ENCODE measurements at places on chromosomes 6 and 20.

- DNase-seq, result no peak
These were observed 76.1 kb downstream of the RNF182 start for GRCh38 chr6:14000901-14001300.

DNA sequence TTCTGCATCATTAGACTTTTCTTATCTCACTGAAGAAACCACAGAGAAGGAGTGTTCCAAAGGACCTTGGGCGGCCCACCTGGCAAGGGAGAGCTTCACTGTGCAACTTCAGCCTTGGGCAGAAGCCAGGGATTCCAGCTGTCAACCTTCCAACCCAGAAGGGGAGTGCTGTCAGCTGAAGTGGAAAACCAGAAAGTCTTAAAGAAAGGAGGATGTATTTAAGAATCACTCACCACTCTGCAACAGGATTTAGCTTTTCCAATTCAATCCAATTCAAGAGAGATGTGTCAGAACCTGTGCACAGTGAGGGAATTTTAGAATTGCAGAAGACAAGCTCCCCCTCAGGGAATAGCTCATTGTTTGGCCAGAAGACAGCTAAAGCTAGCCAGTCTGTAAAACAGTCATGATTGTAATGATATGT is 553.7 kb downstream of the CD83 start:
- no peak for DNase-seq

- DNase-seq, result no peak
These were observed 42.1 kb downstream of the PLCB4 start for GRCh38 chr20:9110916-9111432.

DNA sequence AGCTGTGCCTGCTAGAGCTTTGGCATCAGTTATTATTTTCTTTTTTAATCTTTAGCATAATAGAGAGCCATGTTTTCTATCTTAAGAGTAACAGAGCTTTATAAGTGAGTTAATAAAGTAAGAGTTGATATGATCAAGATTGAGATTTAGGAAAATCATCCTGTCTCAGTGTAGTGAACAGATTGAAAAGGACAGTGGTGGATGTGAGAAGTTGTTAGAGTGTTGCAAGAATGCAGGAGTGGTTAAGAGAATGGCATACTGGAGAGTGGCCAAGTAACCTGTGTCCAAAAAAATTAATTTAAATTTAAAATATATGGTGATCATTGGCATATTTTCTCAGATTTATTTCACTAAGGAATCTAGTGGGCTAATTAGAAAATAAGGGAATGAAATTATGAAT is 629.3 kb downstream of the GRIK2 start:
- no peak for DNase-seq

DNA sequence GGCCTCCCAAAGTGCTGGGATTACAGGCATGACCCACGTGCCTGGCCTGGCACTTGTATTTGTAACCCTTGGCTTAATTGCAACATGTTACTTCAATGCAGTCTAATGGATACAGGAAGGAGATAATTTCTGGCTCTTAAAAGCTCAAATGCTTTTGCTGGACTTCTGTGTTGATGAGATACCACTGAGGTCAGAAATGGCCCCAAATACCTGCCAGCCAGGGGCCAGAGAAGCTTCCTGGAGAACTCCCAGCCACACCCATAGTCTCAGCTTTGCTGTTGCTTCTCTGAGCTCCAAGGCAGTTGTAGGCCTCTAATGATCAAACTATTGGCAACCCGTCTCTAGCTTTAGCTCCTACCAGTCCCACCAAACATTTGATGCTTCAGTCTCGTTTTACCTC is 14.2 kb upstream of the ZNFX1 start:
- no peak for DNase-seq

DNA sequence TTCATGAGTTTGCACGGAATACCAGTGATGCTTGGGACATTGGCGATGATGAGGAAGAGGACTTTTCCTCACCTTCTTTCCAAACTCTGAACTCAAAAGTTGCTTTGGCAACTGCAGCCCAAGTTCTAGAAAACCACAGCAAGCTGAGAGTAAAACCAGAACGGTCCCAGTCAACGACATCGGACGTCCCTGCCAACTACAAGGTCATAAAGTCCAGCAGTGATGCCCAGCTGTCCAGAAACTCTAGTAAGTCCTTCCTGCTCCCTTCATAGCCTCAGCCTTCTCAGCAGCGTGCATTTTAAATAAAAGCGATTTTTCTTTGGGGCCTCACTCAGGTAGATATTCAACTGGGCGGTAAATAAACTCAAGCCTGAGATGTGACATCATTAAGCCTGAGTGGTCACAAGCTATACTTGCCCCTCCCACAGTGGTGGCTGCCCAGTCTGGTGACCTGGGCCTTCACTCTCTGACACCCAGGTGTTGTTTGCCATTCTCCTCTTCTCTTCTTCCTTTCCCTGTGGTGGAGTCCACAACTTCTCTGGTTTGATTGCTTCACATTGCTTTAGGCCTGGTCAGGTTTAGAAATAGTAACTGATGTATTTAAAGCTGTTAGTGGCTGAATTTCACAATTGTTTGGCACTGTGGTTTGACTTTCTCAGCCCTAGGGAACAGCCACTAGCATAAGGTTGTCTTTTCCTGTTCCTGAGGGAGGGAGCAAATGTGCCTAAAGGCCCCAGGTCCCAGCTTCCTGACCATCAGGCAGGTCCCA is 21.6 kb upstream of the TMEM217 start:
- no peak for DNase-seq

DNA sequence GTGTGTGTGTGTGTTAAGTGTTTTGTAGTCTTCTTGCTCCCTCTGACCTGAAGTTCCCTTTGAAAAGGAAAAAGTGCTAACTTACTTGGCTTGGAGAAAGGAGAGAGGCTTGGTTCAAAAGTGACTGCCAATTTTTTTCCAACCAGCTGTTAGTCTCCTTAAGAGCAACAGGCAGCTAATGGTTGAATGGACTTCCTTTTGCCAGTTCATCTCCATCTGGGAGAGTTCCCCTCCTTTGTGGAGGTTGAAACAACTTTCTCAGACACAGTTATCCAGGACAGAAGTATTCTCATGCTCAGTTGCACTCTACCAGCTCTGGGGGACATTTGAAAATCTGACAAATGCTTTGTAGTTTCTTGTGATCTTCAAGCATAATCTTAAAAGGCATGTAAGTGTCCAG is 4.5 kb downstream of the RIPOR2 start:
- DNase-seq, result no peak

DNA sequence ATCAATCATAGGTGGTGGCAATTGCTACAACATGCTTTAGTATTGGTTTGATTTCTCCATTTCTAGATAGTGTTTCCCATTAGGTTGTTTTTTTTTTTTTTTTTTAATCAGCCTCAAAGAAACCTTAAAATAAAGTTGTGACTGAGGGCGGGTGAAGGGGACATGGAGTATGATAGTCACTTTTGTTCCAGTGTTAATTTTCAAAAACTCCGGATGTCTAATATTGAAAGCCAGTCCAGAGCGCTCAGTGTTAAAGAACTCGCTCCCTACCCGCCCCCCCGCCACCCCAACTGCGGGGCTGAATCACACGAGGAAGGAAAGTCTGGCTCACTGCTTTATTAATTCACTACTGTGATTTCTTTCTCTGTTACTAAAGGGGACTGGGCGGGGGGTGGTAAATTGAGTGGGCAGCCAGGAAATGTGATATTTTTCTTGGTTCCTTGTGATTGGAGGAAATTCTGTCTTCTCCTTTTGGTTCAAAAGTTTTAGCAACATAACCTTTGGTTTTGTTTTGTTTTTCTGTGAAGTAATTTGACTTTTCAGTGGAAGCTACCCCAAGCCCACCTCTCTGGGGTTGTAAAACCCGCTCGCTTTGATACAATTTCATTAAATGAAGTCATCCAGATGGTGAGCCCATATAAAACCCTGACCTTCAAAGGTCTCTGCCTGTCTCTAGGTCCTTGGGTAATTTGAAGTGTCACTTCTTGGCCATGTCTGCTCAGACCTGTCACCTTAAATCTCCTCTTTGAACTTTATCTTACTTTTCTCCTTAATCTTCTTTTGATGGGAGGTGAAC is 38.0 kb downstream of the TNFAIP3 start:
- DNase-seq, result peak; percentile 83

DNA sequence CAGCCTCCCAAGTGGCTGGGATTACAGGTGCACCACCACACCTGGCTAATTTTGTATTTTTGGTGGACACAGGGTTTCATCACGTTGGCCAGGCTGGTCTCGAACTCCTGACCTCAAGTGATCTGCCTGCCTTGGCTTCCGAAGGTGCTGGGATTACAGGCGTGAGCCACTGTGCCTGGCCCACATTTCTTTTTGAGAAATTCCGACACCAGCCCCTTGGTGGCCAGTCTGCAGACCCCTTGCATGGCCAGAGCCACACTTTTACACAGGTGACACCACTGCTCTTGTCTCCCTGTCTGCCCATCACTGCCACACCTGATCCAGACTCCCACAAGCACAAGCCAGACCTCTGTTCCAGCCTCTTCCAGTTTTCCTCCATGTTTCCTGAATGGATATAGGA is 33.0 kb downstream of the SRSF3 start:
- DNase-seq, result no peak

DNA sequence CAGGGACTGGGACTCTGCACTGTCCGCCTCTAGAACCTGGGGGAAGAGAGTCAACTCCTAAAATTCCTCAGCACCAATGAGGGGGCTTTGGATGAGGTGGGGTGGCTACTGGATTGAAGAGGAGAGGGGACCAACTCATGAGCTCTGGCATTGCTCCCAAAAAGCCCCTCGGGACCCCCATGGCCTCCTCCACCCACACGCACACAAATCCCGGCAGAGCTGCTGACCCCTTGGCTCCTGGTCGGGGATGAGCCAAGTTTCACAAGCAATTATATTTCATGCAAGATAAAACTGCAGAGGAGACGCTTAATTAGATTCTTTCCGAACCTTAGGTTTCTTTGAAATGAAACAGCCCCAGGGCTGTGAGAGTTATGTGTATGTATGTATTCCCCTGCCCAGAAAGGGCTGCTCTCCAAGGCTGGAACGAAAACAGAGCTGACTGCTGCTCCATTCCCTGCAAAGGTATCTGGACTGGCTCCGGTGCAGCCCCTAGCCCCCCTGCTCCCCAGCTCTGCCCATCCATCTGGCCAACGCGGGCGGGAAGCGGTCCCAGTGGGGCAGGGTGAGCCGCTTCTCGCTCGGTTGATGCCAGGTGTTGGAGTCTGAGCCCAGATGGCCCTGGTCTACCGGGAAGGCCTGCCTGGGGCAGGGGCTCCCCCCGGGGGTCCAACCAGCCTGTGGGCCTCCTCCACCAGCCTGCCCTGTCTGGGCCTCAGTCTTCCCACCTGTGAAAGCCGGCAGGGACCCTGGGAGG is 46.8 kb upstream of the STX16 start:
- no peak for DNase-seq

- DNase-seq, result no peak
These were observed 69.3 kb upstream of the FYN start for GRCh38 chr6:111942561-111942960.

DNA sequence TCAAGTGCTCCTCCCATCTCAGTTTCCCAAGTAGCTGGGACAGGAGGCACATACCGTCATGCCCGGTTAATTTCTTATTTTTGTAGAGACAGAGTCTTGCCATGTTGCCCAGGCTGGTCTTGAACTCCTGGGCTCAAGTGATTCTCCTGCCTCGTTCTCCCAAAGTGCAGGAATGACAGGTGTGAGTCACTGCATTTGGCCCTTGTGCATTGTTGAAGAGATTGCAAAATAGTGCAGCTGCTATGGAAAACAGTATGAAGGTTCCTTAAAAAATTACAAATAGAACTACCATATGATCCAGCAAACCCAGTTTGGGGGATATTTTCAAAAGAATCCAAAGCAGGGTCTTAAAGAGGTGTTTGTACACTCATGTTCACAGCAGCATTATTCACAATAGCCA is 69.1 kb downstream of the GJA10 start:
- DNase-seq, result no peak

DNA sequence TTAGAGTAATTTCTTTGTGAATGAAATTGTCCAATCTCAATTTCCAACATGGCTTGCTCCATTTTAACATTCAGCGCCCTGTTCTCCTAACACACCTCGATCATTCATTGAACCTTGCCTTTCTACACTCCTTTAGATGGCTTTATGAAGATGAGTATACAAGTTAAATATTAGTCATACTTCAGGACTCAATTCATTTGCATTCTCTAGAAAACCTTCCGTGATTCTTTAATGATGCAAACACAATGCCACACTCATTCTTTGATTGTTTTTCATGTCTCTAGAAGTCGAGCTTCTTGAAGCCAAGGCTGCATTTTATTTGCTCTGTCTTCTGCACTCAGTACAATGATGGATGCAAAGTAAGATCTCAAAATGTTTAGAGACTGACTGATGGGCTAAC is 641.2 kb downstream of the DOK5 start:
- no peak for DNase-seq

DNA sequence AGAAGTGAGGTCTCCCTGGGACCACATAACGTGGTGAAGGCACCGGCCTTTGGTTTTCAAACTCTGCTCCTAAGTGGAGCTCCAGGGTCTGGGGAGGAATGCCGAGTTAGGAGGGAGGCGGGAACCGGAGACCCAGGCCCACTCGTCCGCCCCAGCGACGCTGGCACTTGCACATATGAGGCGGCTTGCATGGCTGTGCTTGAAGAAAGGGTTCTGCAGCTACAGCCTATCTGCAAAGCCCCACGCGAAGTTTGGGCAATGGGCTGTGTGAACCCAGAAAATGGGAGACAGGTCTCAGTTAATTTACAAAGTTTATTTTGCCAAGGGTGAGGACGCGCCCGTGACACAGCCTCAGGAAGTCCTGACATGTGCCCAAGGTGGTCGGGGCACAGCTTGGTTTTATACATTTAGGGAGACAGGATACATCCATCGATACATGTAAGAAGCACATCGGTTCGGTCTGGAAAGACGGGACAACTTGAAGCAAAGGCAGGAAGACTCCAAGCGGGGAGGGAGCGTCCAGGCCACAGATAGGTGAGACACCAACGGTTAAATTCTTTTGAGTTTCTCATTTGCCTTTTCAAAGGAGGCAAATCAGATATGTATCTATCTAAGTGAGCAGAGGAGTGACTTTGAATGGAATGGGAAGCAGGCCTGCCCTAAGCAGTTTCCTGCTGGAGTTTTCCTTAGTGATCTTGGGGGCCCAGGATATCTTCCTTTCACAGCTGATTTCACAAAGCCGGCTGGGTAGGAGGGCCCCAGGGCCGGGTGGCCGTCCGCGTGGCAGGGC is 782 bp upstream of the PCMTD2 start:
- DNase-seq, result no peak

- no peak for DNase-seq
These were observed 1.4 kb downstream of the ELOVL5 start for GRCh38 chr6:53347250-53347920.

GRCh38 chr20:48603819-48604405 is 223.9 kb downstream of the PREX1 start:
- DNase-seq, result no peak

DNA sequence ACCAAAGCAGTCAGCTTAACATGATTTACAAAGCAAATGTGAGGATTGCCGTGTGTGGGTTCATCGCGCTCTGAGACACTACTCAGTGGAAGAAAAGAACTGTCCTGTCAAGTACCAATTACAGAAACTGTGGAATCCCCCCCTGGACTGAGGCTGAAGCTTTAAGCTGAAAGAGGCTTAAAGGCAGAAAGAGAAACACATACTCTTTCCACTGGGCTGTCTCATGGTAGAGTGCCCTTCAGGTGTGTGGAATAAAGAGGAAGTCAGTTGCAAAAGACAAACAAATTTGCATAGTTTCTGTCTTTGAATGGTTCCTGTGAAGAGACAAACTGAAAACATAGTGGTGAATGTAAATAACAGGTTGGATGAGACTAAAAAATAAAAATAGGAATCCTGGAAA is 560.4 kb upstream of the SYNCRIP start:
- DNase-seq, result no peak
